ENCODE measurements at places on chromosomes 2 and 18.

DNA sequence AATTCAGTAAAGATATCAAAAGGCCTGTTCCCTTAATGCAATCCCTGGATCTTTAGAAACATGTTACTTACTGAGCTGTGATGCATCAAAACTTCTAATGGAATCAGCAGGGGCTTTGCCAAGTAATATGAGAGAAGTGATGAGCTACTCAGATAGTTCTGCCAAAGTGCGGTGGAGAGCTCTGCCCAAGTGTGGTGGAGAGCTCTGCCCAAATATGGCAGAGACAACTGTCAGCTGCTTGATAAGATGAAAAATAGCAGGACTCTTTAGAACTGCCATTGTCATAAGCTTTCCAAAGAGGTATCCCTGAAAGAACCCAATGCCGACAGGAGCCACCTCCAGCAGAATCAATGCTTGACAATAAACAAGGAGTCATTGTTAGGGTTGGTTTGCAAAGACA, 167.9 kb upstream of the SLC39A10 start:
- DNase-seq: no peak

GRCh38 chr2:158228943-158229508, 127.3 kb downstream of the UPP2 start:
- DNase-seq: no peak

- DNase-seq: no peak
These were observed 142.1 kb downstream of the GFPT1 start for GRCh38 chr2:69244882-69245281.

DNA sequence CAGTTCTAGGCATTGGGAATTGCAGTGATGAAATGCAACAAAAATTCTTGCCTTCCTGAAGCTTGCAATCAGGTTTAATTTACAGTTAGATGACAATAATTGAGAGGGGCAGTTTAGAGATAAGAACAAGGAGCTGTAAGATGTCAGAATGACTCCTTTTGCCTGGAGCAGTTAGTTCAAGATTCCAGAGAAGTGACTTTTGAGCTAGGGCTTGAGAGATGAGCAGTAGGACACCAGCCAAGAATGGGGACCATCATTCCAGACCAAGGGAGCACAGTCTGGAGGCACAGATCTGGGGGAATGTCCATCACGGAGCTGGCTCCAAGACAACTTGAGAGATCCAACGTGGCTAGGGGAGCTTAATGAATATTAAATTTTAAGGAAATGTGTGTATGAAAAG, 26.8 kb downstream of the CACNB4 start:
- no peak for DNase-seq

DNA sequence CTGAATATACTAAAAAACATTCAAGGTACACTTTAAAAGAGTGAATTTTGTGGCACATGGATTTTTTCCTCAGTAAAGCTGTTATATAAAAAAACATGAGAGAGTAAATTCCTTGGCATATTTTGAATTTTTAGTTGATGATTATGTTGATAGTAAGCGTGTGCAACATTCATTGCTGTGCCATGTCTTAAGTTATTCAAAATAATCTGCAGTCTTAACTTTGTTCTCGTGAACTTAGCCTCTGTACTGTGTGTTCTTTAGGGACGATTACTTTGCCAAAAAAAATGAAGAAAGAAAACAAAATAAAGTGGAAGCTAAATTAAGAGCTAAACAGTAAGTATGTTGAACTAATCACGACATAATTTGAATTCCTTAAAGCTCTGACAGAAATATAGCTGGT, 9.6 kb downstream of the SSB start:
- no peak for DNase-seq

DNA sequence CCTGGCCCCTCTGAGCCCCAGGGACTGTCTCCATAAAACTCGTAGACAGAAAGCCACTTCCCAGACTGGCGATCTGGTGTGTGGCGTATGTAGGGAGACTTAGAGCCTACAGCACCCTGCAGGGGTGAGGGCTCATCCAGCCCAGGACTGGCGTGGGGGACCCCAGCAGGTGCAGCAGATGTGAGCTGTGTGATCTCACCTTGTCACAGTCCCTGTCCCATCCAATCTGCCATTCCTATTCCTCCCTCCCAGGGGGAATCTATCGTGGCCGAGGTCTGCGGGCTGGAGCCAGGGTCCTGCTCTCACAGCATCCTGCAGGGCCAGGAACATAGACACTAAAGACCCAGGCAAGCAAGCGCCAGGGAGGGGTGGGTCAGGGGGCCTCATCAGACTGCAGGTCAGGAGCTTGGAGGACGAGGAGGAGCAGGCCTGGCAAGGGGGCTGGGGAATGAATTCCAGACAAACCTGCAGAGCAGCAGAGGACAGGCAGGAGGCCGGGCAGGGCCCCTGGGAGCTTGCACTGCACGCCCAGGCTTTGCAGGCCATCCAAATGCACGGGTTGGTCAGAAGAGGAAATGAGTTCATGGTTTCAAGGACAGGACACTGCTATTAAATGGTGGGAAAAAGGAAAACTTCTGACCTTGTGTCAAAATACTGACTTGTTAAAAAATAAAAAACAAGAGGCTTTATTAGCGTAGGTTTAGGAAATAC, 32.5 kb downstream of the HS6ST1 start:
- DNase-seq: no peak

DNA sequence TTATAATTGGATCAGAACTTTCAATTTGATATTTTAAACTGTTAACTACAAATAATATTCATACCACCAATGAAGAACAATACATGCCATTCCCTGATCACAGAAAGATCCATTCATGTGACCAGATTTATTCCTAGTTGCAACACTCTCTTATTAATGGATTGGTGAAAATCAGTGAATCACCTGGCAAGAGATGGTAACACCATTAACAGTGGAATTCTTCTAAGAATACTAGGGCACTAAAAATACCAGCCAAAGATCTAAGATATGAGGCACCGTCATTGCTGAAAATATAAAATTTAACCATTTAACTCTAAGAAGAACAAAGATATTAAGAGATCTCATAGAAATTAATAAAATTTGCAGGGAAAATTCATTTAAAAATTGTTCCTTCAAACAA, 58.1 kb downstream of the MAP4K3 start:
- no peak for DNase-seq

- DNase-seq: no peak
These were observed 42.1 kb downstream of the PGAP1 start for GRCh38 chr2:196884368-196884767.

GRCh38 chr2:27291865-27292264, 9.6 kb downstream of the TRIM54 start:
- peak; percentile 28 for DNase-seq

- peak; percentile 26 for DNase-seq
These were observed 2.7 kb downstream of the PER2 start for GRCh38 chr2:238285653-238286082.

DNA sequence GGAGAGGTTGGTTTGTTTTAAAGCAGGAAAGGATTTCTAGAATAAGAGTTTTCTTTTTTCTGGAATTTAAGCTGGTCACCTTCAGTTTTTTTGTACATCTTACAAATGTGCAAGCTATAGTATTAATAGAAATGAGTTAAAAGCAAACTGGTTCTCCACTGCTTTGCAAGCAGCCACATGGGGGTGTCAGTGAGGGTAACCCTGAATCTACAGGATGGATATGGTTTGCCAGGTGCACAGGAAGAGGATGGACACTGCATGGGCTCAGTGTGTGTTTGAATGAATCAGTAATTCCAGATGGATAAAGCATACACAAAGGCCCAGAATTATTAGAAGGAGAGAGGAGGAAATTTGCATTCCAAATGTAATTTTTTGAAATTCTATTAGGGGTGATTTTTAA, 89.0 kb downstream of the MAPRE2 start:
- DNase-seq: peak; percentile 55

DNA sequence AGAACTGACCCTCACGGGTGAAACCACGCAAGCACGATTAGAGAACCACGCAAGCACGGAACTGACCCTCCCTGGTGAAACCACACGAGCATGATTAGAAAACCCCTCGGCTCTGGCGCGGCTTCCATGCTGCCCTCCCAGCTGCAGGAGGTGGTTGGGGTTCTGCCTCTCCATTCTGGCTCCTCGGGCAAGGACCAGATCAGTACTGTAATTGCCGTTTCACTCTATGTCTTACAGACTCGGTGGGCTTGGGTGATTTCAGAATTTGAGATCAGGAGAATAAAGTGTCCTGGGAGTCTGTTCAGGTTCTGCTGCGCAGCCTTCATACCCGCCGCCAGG, 58.3 kb upstream of the KCNG2 start:
- no peak for DNase-seq

DNA sequence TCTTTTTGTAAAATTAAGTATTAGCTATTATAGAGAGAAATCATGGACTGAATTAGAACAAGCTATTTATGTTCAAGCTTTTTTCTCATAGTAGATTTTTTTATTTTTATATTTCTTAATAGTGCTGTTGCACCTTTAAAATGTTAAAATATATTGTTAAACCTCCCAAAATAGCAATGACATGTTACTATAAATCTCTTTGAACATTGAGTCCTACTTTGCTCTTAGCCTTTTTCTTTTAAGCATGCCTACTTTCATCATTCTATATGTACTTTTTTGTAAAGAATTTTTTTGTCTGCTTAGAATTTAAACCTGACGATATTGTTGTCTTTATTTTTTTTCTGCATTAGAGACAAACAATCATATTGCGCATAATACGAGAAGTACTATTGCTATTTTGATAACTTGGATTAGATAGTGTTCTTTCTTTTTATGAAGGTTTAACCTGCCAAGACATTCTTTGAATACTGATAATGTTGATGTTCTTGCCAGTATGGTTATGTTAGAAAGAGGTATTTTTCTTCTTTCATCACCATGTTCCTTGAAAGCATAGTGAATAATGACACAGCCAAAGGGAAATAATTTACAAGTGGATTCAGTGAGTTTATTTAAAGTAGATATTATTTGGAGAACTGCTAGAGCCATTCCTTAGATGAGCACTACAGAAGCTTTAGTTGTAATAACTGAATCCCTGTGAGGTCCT, 40.6 kb downstream of the PMS1 start:
- DNase-seq: no peak

DNA sequence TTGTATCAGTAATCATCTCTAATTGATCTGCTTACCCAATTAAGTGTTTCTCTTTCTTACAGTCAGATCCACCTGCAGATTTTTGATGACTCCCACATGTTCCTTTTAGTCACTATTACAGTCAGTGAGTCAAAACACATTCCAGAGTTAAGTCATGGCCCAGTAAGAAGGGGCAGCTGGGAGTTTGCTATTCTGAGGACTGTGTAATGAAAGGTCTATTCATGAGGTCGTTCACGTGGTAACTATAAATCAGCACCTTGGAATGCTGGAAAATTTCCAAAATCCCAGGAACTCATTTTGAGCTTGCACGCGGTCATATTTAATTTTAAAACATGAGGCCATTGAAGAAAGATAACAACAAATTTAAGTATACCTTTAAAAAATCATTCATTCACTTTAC, 252.5 kb downstream of the XIRP2 start:
- no peak for DNase-seq

DNA sequence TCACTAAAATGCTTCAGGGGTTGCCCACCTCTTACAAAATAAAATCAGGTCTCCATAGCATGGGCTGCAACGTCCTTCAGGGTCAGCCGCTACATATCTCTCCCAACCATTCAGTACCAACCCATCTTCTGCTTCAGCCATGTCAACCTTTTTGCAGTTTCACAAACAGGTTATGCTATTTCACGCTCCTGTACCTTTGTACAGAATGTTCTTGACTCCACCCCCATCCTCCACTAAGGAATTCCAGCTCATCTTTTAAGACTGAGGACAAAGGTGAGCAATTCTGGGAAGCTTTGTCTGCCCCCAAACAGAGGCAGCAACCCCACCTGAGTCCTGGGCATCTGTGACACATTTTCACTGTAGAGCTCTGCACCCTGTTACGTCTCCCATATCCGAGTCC, 8.8 kb upstream of the EVA1A start:
- DNase-seq: no peak

- DNase-seq: no peak
These were observed 243.9 kb downstream of the PRKCE start for GRCh38 chr2:45895241-45895861.

- no peak for DNase-seq
These were observed 19.5 kb upstream of the YWHAQ start for GRCh38 chr2:9650119-9650821.

DNA sequence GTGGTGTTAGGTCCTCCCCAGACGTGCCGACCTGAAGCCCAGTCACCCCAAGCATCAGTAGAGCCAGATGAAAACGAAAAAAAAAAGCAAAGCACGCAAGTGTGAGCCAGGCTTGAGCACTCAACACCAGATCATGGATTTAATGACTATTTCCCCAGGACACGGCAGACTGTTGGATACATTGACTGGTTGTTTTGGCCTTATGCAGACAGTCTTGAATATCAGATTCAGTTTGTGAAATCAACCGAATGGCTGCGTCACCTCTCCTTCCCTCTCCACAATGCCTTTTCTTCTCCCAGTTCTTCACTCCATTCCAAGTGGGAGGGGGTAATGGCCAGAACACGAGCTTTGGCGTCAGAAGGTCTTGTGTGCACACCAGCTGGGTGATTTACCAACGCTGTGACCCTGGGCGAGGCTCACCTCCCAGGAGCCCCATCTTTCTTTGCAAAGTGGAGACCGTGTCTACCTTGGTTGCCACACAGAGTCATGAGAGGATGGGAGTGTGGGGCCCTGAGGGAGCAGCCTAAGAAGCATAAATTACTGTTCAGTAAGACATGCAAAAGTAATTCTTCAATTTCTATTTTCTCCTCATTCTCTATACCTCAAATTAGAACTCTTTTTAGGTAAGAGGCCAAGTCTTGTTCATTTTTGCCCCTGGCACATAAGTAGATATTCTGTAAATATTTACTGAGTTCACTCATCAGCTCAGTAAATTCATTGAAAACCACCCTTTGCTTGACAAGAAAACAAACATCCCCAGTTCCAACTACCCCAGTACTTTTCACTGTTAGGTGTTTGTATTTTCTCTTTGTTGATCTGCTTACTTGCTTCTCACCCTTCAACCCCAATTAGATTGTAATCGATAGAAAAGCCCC, 181.1 kb upstream of the COPS8 start:
- no peak for DNase-seq

DNA sequence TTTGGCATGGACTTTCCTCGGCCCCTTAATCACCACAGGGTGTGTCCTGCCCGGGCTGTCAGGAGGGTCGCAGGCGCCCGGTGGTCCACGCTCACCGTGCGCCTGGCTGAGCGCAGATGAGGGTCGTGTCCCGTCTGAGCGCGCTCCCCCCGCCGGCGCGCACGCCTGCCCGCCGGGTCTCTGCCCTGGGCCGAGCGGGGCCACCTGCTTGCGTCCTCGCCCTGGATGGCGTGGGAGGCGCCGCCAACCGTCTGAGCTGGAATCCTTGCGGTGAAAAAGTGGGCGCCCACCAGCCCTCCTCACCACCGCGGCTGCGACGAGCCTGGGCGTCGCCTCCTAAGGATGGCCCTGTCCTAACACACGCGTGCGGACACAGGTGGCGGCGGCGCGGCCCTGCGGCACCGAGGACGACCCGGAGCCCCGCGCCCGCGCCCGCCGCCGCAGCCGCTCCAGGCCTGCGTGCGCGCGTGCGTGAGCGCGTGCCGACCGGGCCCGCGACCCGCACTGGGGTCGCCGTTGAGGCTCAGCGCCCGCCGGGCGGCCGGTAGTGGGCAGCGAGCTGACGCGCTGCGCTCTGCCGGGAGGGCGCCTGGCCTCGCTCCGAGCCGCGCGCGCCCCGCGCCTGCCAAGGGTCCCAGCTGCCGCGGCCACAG, 126.6 kb downstream of the ARHGEF4 start:
- DNase-seq: no peak

- no peak for DNase-seq
These were observed 45.9 kb downstream of the CTDP1 start for GRCh38 chr18:79725486-79725885.

- DNase-seq: no peak
These were observed 113.4 kb upstream of the WDSUB1 start for GRCh38 chr2:159399716-159400415.

Measured in cerebellar cortex (tissue), 1 donor.